ENCODE measurements at places on chromosomes 12 and 14.

GRCh38 chr12:26712892-26713291, 120.1 kb downstream of the ITPR2 start:
- no peak for DNase-seq

- DNase-seq = peak; percentile 70
These were observed 188.8 kb downstream of the EPS8 start for GRCh38 chr12:15600223-15600935.

GRCh38 chr14:23633160-23633701, 2.9 kb upstream of the DHRS2 start:
- no peak for DNase-seq

DNA sequence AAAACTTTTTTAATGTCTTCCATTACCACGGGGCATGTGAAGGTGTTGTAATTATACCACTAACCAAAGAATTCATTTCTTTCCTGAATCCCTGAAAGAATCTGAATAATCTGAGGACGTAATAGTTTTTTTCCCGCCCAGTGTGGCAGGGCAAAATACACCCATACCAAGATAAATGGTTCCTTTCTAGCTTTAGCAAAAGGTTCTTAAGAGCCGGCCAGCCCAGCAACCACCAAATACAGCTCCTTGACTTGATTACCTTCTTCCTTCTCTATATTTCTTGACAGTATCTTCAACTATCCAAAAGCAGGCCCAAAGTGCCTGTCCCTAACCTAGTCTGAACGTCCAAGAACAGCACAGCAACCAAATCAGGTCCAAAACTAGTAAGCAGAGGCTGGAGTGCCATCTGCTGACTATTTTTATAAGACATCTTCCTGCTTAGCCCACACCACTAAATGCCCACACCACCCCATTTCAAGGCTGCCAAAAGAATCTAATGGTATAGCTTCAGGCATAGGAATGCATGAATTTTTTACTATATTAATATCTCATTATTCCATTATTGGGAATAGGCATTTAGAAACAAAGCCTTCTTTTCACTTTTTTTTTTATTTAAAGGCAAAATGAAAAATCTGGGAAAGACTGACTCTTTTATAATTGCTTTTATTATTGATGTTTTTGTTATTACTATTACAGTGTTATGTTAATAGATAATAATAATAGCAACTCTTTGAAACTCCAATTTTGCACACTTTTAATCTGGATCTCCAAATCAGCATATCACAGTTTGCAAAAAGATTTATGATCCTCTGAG, 524.4 kb downstream of the MED13L start:
- peak; percentile 81 for DNase-seq

DNA sequence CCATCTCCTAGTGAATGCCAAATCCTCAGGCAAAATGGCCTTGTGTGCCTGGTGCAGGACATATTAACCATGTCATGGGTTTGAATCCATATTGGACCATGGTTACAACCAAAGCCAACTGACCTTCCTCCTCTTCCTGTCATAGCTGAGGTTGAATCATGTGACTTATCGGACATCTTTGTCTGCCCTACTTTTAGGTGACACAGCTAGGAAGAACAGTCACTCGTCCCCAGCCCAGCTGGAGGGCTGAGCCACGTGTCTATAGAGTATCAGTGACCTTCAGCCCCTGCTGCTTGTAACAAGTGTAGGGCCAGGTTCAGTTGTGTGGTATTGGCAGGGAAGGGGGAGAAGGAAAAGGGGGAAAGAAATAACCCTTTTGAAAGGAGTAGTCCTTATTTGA, 225.2 kb downstream of the KTN1 start:
- DNase-seq = no peak

GRCh38 chr12:21891751-21892217, 49.4 kb downstream of the ABCC9 start:
- DNase-seq = peak; percentile 30

DNA sequence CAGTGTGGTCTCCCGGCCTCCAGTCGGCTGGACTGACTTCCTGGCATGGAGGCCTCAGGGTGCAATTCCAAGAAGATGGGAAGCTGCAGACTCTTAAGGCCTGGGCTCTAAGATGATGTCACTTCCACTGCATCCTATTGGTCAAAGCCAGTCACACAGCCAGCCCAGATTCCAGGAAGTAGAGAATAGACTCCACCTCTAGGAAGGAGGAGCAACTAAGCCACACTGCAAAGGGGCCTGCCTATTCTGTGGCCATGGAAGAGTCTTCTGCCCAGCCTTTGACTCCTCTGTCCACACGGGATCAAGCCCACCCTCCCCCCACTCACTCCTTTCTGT, 103.9 kb upstream of the RFLNA start:
- peak; percentile 18 for DNase-seq

DNA sequence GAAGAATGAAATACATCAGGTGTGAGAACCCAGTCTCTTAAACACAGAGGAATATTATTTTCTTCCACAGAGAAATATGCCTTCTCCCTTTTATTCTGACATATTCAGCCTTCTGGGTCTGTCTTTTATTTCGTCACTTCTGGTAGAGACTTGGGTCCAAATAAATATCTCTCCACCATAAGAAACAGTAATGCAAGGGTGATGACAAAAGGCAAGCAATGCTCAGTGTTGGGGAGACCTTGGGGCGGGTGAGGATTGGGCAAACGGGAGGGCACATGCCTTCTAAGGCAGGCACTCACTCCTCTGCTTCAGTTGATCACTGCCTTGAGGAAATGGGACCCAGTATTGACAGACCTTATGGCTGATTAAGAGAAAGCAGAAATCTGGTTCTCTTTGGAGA, 6.7 kb upstream of the SOCS2 start:
- no peak for DNase-seq

- DNase-seq = peak; percentile 86
These were observed 5.9 kb upstream of the WASHC3 start for GRCh38 chr12:102067574-102068258.

DNA sequence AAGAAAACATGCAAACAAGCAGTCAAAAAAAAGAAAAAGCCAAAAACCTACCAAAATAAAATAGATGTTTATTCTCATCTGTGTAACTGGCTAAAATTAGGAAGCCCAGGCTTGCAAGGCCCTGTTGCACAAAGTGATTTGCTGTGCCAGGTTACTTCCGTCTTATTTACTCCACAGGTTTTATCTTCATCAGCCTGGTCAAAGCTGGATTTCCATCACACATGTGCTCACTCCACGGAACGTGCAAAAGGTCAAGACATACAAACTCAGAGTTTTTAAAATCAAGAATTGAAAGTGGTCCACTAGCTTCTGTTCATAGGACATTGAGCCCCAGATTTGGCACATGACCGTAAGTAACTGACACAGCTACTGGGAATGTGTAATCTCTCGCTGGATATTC, 14.8 kb downstream of the KCNJ8 start:
- no peak for DNase-seq

- DNase-seq = peak; percentile 90
These were observed 105.1 kb downstream of the ZFP36L1 start for GRCh38 chr14:68687746-68688145.

DNA sequence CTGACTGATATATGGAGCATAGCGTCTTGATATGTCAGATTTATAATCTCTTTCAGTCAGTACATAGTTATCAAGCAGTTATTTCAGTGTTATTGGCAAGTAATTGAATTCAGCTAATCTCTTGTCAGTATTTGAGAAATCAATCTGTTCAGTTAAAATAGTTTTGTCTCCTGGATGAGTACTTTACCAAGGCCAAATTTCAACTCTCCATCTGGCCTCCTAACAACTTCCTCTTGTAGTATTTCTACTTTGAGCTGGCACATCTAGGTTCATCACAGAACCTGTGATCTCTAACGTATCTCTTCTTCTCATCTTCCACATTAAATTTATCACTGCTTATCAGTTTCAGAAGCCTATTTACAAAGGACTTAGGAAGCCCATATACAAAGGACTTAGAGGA, 690.5 kb downstream of the C12orf50 start:
- no peak for DNase-seq

DNA sequence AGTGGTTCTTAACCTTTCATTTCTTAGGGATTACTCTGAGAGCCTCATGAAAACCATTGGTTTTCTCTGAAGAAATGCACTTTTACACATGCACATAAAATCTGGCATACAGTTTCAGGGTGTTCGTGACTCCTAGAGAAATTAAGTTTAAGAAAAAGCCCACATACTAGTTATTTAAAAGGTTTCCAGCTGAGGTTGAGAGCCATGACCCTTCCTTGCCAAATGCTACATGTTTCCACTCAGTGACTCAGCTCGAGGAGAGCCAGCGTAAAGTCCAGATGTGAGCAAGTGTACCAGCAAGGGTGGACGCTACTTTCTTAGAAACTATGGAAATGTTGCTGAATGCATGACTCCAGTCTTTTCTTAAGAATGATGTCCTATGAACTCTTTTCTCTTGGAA, 42.7 kb upstream of the FLRT2 start:
- DNase-seq = peak; percentile 91

- DNase-seq = peak; percentile 46
These were observed 70.4 kb upstream of the SLCO1C1 start for GRCh38 chr12:20624718-20625117.

- DNase-seq = peak; percentile 64
These were observed 49.5 kb upstream of the GNPNAT1 start for GRCh38 chr14:52840877-52841276.

DNA sequence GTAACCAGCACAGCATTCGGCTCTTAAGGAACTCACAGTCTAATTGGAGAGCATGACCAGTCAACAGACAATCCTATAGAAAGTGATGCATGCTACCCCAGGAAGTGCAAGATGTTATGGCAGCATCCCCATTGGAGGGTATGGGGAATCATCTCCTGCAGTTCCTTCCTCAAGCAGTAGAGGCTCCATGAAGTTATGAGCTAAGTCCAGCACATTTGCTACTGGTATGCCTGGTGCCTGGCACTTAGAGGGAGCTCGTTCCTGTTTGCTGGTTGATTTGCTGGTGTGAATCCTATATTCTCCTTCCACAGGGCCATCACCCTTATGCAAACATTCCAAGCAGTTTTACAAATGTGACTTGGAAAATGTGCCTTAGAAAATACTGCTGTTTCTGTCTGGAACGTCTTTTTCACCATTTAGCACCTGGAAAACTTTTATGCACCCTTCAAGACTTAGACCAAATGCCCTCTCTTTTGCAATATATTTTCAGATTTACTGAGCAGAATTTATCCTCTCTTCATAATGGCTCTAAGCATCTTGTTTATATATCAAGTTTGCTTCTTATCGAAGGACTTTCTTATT, 136.1 kb upstream of the WSCD2 start:
- peak; percentile 27 for DNase-seq

GRCh38 chr14:74886001-74886400, 4.3 kb downstream of the DLST start:
- peak; percentile 98 for DNase-seq

- DNase-seq = no peak
These were observed 40.0 kb downstream of the BTG1 start for GRCh38 chr12:92105676-92106075.

DNA sequence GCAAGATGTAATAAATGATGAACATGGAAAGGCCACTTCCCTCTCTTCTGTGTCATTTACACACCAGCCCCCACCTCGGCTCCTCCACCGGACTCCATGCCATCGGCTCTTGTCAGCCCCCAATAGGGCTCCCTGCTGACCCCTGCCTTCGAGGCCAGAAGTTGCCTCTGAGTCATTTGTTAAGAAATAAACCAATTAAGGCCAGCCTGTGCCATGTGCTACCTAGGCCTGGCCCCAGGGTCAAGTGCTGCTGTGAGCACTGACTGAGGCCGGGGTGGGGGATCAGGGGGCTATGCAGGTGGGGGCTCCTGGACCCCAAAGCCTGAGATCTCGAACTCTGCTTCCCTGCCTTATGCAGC, 53.2 kb downstream of the TESC start:
- no peak for DNase-seq

DNA sequence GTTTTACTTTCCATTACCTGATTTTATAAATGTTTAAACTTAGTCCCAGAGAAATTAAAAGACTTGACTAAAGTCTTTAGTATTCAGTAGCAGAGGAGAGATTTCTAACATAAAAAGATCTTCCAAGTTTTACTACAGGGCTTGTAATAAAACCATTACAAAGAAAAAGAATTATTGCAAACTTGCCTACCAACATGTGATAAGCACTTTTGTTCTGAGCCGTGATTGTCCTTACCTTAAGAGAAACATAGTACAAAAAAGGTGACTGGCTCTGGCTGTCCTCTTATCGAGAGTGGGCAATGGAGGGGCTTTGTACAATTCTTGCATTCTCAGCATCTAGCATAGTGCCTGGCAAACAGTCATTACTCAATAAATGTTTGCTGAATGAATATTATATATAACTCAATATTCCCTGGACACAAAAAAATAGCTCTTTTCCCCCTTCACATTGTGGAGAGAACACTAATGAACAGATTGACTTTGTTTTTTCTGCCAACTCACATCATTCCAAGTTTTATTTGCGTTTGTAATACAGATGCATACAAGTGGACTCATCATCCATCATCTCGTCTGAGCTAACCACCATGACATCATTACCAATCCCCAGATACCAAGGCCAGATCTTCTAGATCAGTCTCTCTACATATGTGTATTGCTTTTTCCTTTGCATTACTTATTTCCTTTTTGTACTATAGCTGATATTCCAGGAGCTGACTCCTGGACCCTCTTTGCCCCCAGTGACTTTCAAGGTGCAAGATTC, 192.8 kb upstream of the EEA1 start:
- DNase-seq = peak; percentile 97

DNA sequence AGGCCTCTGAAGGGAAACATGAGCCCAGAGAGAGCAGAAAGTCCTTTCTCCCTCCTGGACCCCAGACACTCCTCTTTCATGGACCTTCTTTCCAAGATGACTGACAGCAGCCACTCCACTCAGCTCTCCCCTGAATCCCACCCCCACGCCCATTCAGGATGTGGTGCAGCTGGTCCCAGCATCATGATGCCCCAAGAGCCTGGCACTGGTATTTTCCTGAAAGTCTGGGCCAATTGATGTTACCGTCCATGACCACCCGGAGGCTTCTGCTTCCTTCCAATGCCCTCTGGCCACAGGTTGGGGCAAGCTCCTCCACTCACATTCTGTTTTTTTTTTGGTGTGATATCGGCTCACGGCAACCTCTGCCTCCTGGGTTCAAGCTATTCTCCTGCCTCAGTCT, 112.6 kb downstream of the CALM1 start:
- DNase-seq = no peak

- DNase-seq = peak; percentile 84
These were observed at the start of gene SYT1 for GRCh38 chr12:78864403-78864869. TSS of gene SYT1 (plus strand) at chr12:78864774.

All from fibroblast of mammary gland (primary cell).